ENCODE measurements at places on chromosomes 3 and 15. TPM values are rescaled to one million over a fixed set of nuclear protein-coding genes. Genes with fewer than 3 reads are reported as not detected.
A peak's percentile ranks its signal among the peaks of the same experiment; 100 is the strongest.

The FETUB gene
- total RNA-seq: not detected

The BNC1 gene
- total RNA-seq: not detected

DNA sequence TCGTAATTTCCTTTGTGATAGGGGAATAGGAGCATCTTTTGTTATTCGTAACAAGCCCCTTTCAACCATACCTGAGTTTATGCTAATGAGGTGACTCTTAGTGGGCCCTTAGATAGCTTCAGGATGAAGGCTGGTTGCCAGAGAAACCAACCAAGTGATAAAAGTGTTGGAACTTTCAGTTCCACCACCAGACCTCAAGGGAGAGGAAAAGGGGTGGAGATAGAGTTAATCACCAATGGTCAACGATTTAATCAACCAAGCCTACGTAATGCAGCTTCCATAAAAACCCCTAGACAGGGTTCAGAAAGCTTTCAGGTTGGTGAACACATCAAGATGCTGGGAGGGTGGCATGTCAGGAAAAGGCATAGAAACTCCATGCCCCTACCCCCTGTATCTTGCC, 33.0 kb downstream of the HERC1 start:
- DNase-seq: no peak

DNA sequence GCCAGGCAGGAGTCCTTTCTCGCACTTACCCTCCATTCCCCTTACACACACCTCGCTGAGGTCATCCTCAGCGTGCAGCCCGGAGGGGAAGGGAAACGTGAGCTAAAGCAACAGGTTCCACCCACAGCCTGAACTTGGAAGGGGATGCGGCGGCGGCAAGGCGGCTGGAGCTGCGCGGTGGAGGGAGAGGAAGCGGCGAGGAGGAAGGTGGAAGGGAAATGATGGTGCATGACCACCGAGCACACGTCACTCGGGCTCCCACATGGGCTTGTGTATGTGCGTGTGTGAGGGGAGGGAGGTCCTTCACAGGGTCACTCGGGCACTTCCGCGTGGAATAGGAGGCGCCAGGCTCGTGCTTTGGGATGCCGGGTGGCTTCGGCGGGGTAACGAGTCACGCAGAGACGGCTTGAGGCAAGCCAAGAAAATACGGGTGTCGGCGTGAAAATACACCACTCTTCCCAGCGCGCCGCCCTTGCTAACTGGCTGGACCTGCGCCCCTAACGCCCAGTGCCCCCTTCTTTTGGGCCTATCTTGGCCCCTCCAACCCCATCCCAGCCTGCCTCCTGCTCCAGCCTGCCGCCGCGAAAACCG, 225.5 kb upstream of the IL12A start:
- DNase-seq: peak; percentile 7

DNA sequence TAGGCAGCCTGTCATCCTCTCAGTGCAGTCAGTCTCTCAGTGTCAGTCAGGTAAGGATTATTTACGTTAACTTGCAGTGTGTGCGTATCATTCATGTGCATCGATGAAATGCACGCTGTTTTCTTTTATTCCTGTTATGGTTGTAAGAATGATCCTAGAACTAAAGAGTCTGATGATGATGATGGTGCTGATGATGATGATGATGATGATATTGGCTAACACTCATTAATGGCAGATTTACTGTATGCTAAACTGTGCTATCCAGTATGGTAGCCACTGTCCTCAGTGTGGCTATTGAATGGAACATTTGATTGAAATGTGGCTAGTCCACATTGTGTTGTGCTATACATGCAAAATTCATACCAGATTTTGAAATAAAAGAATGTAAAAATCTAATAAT, 39.4 kb downstream of the FANCI start:
- no peak for DNase-seq

- no peak for DNase-seq
These were observed 692 bp downstream of the SCAANT1 start for GRCh38 chr3:63911509-63911872.

- no peak for DNase-seq
These were observed 158.6 kb upstream of the NR2E3 start for GRCh38 chr15:71651750-71652186.

DNA sequence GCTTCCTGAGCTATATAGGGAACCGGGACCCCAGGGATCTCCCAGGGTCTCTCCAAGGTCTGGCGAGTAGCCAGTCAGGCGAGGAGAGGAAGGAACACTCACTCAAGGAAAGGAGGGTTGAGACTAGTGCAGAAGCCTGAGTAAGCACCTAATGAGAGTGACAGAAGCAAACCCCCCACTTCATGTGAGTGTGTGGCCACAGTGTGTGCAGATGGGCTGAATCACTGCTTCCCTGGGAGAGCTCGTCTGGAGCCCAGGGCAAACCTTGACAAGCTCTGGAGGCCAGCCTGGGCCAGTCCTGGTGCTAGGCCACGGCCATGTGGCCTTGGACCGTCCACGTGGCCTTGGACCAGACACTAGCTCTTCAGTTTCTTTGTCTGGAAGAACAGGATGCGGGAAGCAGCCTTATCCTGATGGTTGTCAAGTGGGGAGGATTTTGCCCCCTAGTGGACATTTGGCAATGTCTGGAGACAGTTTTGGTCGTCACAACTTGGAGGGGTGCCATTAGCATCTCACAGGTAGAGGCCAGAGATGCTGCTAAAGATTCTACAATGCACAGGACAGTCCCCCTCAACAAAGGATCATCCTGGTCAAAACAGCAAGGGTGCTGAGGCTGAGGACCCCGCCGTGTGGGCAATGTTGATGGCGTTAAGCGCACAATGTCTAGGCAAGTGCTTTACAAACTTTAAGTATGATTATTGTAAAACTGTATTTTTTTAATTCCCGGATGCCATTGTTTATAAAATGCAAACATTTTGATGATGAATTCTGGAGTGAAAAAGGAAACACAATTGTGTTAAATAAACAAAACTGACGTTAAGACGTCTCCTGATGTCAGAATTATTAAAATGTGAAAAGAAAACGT, 34.8 kb upstream of the CTSH start:
- DNase-seq: peak; percentile 52

DNA sequence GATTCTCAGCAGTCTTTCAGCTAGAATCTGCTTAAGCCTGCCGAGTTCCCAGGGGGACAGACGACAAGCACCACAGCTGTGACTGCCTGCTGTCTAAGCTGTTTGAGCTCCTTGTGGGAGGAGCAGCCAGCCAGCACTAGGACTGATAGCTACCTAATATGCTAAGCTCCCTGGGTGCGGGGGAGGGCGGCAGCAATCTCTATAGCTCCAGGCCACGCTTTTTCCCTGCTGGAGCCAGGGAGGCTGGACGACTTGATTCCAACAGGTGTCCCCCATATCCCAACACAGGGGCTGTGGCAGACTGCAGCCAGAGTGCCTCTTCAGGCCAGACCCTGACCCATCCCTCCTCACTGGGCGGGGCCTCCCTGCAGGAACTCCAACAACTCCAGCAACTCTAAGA, 134.1 kb upstream of the ARPP21 start:
- DNase-seq: no peak

DNA sequence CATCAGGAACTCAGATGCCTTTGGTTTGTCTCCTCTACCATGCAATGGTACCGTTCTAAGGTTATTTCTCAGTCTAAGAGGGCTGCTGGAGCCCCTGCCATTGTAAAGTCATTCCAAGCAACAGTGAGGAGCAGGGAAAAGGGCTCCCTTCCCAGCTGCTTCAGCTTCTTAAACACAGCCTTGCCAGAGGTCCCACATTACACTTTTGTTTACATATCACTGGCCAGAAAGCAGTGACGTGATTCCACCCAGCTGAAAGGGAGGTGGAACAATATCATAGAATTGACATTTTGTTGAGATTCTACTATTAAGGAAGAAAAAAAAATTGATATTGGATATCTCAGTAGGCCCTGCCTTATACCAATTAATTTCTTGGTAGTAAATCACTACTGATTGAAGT, 194.6 kb downstream of the SUCLG2 start:
- no peak for DNase-seq

- DNase-seq: no peak
These were observed 70.4 kb downstream of the CBLB start for GRCh38 chr3:105798381-105798934.

GRCh38 chr3:113712129-113712528, 15.7 kb upstream of the USF3 start:
- no peak for DNase-seq

GRCh38 chr3:71240034-71240433, 343.5 kb downstream of the FOXP1 start:
- DNase-seq: no peak

DNA sequence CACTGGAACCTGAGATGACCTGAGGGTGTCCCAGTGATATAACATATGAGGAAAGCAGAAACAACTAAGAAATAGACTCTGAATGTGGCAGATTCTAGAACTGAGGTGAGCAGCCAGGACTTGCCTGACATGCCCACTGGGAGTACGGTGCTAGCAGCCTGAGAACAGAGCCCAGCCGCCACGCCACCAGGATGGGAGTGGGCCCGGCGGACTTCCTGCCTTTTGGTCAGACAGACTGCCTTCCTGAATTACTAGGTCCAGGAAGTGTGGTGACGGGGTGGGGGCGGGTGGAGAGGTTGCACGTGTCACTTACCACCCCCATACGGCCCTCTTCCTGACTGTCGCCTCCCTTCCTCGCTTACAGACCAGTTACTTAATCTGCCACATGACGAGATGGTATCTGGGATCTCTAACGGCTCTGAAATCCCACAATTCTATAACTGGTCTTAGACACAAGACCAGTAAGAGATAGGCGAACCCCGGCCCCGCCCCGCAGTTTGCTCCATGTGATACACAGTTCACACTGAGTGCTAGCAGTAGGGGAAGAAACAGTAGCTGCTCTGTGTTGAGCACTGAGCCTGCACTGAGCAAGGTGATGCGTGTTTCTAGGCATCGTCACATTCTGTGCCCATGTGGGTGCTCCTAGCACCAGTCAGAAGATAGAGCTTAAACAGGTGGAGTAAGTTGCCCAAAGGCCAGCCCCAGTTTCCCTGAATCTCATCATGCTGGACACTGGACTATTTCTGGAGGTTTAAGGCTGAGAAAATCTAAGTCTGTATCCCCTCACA, 95.7 kb downstream of the CPN2 start:
- DNase-seq: peak; percentile 47

DNA sequence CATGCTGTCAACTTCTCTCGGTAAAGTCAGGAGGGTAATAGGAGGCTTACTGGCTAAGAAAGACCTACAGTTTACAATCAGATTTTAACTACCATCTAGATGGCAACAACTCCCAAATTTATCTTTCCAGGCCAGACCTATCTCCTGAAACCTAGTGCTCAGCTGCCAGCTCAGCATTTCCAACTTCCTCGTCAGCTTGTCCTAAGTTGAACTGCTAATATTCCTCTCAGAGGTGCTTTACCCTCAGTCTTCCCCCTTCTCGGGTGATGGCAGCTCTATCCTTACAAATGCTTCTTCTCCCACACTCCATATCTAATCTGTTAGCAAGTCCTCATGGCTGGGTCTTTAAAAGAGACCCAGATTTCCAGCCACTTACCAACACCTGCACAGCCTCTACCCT, 36.9 kb upstream of the UBE2E2 start:
- DNase-seq: no peak

Data from CD8-positive, alpha-beta T cell (primary cell).